ENCODE measurements at places on chromosomes 2 and 18.

- DNase-seq, result no peak
Observed at GRCh38 chr2:161063946-161064306, 96.3 kb upstream of the TANK start.

- no peak for DNase-seq
Observed at GRCh38 chr2:223465793-223466192, 136.4 kb downstream of the SCG2 start.

DNA sequence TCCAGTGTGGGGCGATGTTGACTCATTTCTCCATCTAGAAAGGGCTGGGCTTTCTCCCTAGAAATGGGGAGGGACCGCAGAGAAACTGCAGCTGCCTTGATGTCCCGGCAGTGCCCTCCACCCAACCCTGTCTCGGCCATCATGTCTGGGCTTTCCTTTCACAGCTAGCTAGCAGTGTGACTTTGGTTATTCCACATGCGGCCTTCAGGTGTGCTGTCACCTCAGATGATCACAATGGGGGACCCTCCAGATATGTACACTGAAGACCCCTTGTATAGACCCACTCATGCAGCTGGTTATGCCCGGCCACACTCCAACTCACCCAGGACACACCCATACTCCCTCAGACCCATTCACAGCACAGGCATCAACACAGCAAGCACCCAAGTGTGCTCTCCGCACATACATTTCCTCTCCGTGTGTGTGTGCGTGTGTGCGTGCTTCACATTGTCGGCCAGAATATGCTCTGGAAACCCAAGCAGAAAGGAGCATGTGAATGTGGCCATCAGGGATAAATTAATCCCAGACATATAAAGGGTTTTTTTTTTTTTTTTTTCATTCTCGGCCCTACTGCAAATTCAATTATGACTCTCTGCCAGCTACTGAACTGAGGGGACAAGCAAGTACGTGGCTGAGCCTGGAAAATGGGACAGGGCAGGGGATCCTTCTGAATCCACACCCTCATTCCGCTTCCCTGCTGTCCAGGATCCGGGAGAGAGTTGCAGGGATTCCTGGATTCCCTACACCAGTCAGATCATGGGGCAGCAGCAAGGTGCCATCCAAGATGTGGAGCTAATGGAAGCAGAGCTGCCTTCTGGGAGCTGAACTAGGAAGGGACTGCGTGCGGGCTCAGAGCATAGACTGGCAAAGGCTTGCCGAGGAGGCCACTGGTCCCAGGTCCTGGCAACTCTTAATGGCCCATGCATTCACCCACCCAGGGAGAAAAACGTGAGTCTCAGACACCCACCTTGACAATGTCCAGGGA lies 240.2 kb downstream of the DYSF start:
- no peak for DNase-seq

- no peak for DNase-seq
Observed at GRCh38 chr2:225566798-225567197, 167.3 kb downstream of the NYAP2 start.

DNA sequence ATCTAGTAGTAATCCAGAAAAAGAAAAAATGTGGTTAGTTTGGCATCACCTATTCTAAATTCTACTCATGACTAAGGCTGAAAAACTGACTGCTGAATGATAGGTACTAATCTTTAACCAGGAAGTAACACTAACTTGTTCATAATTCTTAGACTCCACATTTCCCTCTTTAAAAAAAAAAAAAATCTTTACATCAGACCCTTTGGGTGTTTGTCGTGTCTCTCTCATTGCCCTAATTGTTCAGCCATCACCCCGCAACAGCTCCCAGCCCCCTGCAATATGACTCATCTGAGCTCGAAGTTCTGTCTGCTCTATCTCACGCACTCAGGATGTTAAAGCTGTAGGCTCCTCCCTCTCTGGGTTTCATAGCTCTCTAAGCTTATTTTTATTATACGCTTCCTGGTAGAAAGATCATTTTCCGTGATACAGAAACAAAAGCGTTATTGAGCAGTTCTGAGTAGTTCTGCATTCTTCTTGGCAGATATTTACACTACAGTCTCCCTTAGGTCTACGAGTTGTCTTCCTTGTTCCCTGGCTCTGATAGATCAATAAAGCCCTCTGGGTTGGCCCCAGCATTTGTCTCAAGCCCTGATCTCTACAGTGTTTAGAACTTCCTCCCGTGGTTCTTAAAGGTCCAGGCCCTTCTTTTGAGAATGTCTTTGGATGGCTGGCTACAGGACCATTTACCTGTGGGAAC lies 95.6 kb downstream of the TNFRSF11A start:
- DNase-seq, result peak; percentile 41

Measured in activated T-helper 1 cell treated with anti-CD3 and anti-CD28 coated beads, Interleukin-2, amount 50 U/mL, for 16 hours (primary cell).